ENCODE measurements at places on chromosomes 2 and 18.

- no peak for DNase-seq
Observed at GRCh38 chr2:171487803-171488259, 34.4 kb upstream of the CYBRD1 start.

- DNase-seq, result no peak
Observed at GRCh38 chr18:31478688-31479087, 19.3 kb upstream of the DSG2 start.

DNA sequence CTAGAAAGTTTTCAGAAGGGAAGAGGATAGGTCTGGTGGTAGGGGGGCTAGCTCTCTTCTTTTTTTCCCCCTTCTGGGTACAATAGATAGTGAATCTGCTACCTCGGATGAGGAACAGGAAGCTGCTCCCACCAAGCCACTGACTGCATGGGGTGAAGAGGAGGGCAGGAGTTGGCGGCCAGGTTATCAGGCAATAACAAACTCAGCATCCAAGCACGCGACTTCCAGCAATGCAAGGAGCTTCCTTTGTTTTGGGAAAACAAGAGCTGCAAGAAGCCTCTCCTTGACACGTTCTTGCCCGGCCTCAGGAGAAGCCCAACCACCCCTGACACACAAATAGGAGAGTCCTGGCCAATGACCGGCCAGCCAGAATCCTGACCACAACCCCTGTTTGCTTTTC lies 32.2 kb downstream of the NHEJ1 start:
- no peak for DNase-seq

DNA sequence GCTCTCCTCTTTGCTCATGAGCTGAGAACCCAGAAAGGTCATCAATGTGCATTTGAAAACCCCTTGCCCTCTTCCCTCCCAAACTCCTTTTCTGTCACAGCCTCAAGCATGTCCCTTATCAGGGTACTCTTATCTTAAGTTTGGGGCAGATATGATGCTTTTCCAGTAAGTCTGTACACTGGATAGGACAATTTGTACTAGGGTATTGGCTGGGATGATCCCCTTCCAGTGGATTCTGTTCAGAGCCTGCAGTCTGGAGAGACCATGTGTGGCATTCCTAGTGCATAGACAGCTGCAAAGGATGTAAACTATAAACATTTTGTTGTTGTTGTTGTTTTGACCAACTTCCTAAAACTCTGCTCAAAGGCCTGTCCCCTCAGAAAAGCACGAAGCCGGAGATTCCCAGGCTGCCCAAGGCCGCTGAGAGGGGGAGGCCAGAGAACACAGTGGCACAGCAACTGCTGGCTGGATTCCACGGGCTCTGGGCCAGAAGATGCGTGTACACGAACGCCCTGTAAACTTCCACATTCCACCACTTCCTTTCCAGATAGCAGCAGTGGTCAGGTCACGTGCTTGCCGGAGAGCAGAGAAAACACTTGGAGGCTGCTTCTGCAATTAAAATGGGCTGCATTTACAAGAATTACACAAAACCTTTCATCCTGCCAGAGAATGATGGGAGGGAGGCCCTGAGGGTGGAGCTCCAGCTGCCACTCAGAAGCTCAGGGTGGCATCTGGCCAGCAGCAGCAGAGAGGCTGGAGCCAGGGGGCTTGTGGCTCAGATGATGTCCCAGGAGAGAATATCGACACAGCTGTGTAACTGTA lies 42.1 kb downstream of the BMP10 start:
- peak; percentile 79 for DNase-seq

GRCh38 chr2:2707206-2707991 lies 376.3 kb upstream of the MYT1L start:
- DNase-seq, result no peak

DNA sequence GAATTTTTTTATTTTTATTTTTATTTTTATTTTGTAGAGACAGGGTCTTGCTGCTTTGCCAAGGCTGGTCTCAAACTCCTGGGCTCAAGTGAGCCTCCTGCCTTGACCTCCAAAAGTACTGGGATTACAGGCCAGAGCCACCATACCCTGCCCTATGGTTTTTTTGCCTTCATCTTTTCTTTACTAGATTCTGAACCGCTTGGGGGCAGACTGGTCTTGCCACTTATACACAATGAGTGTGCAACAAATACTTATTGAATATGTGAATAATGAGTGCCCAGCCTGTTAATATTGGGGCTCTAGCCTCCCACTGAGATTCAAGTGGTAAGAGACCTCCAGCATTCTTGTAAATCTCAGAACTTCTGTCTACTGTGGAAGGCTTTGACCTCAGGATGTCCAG lies 3.9 kb downstream of the NCK2 start:
- peak; percentile 29 for DNase-seq

DNA sequence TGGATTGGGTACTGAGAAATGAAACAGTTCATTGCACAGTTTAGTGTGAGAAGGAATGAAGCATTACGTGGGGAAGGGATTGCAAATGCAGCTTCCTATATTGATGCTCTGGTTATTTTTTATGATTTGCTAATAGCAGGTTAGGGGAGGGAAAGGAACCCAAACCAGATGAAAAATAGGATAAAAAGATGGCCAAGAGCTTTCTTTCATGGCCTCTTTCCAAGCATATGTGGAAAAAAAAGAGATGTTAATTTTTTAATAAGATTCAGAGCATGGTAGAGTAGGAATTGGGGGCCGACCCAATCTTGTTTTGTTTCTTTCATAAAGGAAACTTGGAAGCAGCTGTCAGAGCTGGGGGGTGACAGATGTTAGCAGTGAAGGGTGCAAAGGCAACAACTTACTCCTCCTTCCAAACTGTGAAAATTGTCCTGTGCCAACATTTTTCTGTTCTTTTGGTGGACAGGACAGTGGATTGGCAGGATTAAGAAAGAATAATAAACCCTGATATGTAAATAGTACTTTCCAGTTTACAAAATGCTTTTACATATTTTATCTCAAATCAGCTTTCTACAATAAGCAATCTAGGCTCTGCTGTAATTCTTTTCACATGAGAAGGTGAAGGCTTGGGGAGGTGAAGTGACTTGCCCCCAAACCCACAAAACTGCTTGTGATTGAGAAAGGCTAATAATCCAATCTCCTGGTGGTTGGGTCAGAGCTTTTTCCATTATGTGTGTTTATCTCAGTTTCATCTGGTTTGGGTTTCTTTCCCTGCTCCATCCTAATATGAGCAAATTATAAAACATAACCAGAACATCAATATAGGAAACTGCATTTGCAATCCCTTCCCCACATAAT lies 270.1 kb downstream of the ETAA1 start:
- no peak for DNase-seq

DNA sequence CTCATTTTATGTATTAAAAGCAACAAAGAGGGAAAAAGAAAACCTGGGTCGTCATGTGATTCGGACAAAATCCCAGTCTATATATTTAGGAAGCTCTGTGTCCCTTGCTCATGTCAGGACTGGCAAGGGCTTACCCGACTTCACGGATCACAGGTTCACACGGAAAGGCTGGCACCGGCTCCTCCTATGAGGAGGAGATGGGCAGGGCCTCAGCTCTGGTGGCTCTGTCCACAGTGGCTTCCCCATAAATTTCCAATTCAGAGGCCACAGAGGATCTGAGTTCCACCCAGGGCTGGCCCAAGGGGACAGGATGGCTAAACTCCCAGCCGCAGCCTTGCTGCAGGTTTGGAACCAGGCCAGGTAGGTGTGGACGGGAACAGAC lies 186.8 kb downstream of the BCL2 start:
- DNase-seq, result no peak

DNA sequence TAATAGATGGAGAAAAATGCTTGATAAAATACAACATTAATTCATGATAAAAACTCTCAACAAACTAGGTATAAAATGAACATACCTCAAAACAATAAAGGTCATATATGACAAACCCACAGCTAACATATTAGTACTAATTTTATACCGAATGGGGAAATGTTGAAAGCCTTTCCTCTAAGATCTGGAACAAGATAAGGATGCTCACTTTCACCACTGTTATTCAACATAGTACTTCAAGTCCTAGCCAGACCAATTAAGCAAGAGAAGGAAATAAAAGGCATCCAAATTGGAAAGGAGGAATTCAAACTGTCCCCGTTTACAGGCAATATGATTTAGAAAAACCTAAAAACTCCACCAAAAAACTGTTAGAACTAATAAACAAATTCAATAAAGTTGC lies 61.5 kb upstream of the CTIF start:
- no peak for DNase-seq

DNA sequence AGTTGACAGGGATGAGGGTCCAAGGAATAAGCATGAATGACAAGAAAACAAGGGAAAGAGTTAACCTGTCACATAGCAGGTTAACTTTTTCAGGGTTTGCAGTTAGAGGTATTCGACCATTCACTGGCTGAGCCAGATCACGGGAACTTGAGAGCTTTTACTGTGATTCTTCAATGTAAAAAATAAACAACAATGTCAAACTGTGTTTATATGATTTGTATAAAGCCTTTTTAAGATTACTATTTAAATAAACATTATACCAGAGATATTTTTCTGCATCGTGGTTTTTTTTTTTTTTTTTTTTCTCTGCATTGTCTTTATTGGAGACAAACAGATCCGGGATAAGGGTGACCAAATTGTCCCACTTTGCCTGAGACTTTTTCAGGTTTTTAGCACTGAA lies 115.6 kb downstream of the NRP2 start:
- DNase-seq, result no peak

DNA sequence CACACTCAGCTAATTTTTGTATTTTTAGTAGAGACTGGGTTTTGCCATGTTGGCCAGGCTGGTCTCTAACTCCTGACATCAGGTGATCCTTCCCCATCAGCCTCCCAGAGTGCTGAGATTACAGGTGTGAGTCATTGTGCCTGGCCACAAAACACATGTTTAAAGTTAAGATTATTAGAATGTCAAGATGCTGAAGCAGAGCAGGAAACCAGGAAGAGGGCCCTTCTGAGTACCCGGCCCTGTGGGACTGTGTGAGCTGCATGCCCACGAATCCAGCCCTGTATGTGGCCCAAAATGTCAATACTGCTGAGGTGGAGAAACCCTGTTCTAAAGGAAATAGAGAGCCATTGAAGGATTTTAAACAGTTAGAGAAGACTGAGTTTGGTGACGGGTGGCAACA lies 31.0 kb upstream of the REV1 start:
- no peak for DNase-seq

GRCh38 chr2:150742094-150742493 lies 254.6 kb upstream of the RND3 start:
- DNase-seq, result no peak

- no peak for DNase-seq
Observed at GRCh38 chr2:200695601-200696000, 109.8 kb downstream of the AOX1 start.

- DNase-seq, result no peak
Observed at GRCh38 chr2:68088940-68089339, 26.1 kb upstream of the C1D start.

GRCh38 chr2:86138736-86139625 lies 32.9 kb downstream of the PTCD3 start:
- DNase-seq, result no peak

DNA sequence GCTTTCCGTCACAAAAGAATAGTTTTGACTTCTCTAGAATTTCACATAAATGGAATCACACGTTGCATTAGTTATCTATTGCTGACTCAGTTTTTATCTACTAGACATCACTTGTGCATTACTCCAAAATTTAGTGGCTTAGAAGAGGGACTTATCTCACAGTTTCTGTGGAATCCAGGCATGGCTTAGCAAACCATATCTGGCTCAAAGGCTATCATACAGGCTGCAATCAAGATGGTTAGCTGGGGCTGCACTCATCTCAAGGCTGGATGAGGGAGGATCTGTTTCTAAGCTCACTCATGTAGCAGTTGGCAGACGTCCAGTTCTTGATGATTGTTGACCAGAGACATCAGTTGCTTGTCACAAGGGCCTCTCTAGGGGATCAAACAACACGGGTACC lies 6.6 kb upstream of the DSC3 start:
- DNase-seq, result no peak

DNA sequence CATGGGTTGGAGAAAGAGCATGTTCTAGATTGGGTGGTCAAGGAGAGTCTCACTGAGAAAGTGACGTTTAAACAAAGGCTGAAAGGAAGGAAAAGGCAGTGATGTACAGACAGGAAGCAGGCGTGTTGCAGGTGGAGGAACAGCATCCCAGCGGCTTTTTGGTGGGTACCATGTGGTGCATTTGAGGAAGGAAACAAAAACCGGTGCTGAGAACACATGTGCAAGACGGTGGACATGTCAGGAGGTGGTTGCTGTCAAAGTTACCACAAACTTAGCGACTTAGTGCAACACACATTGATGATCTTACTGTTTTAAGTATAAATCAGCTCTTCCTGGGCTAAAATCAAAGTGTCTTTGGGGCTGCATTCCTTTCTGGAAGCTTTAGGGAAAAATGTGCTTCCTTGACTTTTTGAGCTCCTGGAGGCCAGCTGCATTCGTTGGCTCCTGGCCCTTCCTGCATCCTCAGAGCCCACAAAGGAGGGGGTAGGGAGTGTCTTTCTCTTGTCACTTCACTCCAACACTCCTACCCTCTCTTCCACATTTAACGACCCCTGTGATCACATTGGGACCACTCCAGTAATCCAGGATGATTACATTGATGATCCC lies 380.6 kb downstream of the FBXO15 start:
- no peak for DNase-seq

DNA sequence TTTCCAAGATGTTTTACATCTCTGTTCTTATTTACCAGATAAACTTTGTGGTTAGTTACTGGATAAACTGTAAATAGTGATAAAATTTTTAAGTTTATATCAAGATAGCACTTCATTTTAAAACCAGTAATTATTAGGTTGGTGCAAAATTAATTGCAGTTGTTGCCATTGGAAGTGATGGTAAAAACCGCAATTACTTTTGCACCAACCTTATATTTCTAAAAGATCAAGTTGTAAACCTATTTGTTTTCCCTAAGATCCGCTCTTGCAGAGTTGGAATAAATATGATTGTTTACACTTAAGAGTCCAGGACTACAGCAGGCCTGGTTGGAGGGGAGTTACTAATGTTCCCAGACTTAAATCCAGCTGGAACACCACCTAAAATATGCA lies 479 bp upstream of the AOX1 start:
- DNase-seq, result no peak

GRCh38 chr2:65146078-65146477 lies 16.2 kb upstream of the RAB1A start:
- no peak for DNase-seq

DNA sequence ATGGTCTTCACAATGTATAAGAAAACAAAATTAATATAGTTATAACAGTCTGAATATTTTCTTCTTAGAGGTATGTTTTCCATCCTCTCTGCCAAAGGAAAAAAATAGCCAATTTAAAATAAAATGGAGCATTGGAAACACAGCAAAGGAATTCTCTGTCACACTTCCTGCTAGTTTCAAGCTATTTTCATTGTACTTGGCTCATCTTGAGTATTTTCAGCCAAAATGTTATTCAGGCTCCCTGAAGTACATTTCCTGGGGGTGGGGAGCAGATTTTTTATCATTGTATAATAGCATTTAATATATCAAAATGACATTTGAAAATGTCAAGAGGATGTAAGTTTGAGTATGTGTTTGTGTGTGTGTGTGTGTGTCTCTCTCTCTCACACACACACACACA lies 463.6 kb upstream of the REG3G start:
- no peak for DNase-seq

Data from CD4-positive, alpha-beta T cell treated with Interleukin-6 for 4 hours (primary cell).